ENCODE measurements at places on chromosomes 7 and 10. TPM values are rescaled to one million over a fixed set of nuclear protein-coding genes. Genes with fewer than 3 reads are reported as not detected.

DNA sequence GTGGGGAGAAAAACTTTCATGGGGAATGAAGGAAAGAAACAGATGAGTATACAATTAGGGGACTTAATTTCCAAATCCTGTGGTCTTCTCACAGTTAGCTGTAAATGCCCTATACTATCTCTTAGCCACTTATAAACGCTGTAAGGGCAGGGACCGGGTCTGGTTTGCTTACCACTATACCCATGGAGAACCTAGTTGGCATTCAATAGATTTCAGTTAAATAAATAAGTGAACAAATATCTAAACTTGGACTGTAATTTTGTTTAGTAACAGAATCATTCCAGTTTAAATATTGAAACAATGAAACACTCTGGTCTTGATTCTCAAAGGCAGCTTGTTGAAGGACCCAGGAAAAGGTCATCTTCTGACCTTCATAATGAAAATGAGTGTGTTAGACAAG lies 158.3 kb downstream of the PLXDC2 start:
- H3K27ac ChIP-seq = no peak overlapping the region
- no peaks in the 10 kb centered on the region for H3K36me3 ChIP-seq
- H3K4me3 ChIP-seq = no peak overlapping the region
- DNase-seq = no peak
- H3K4me1 ChIP-seq = no peaks in the 10 kb centered on the region

DNA sequence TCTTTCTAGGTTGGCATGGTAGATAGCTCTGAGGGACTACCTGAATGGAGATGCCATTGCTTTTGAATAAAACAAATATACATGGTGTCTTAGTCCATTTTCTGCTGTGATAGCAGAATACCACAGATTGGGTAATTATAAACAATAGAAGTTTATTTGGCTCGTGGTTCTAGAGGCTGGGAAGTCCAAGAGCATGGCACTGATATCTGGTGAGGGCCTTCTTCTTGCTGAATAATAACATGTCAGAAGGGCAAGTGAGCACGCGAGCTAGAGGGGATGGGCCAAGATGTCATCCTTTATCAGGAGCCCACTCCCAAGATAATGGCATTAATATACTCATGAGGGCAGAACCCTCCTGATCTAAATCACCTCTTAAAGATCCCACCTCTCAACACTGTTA lies 21.9 kb downstream of the SGPL1 start:
- no peak overlapping the region for H3K27ac ChIP-seq
- no peaks in the 10 kb centered on the region for H3K36me3 ChIP-seq
- no peak for DNase-seq
- no peak overlapping the region for H3K4me3 ChIP-seq
- no peaks in the 10 kb centered on the region for H3K27me3 ChIP-seq

- H3K27me3 ChIP-seq = no peaks in the 10 kb centered on the region
- H3K4me1 ChIP-seq = peaks cover 26% of the 10 kb centered on the region
- no peak overlapping the region for H3K27ac ChIP-seq
- H3K36me3 ChIP-seq = no peaks in the 10 kb centered on the region
Measured at GRCh38 chr10:104350127-104350635, 3.5 kb upstream of the CFAP58 start.

- peaks cover 41% of the 10 kb centered on the region for H3K36me3 ChIP-seq
- no peak overlapping the region for H3K27ac ChIP-seq
- DNase-seq = no peak
- no peak overlapping the region for H3K4me3 ChIP-seq
- no peaks in the 10 kb centered on the region for H3K27me3 ChIP-seq
Measured at GRCh38 chr7:44801890-44802289, 5.4 kb downstream of the PPIA start.

DNA sequence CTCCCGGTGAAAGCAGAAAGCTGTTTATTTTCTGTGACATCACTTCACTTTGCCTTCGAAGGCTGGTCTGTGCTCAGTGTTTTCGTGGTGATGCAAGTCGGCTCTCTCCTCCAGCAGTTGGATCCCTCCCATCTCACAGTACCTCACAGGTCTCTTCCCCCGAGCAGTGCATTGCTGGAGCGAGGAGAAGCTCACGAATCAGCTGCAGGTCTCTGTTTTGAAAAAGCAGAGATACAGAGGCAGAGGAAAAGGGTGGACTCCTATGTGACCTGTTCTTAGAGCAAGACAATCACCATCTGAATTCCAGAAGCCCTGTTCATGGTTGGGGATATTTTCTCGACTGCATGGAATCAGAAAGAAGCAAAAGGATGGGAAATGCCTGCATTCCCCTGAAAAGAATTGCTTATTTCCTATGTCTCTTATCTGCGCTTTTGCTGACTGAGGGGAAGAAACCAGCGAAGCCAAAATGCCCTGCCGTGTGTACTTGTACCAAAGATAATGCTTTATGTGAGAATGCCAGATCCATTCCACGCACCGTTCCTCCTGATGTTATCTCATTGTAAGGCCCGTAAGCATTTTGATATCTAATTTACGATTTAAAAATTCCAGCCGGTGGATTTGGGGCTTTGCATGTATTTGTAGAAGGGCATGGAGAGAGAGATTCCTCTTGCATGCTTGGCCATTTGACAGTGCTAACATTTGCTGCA lies at the start of gene LGI1:
LGI1 (plus strand) TSS at position 136 of the 707 bp plus-strand sequence; CDS start at position 345, 209 bp downstream.
- no peak for DNase-seq
- H3K27me3 ChIP-seq = peaks cover 4% of the 10 kb centered on the region
- H3K27ac ChIP-seq = no peak within 1 kb of the TSS
- H3K36me3 ChIP-seq = no peaks in the 10 kb centered on the region
- H3K4me1 ChIP-seq = no peaks in the 10 kb centered on the region

DNA sequence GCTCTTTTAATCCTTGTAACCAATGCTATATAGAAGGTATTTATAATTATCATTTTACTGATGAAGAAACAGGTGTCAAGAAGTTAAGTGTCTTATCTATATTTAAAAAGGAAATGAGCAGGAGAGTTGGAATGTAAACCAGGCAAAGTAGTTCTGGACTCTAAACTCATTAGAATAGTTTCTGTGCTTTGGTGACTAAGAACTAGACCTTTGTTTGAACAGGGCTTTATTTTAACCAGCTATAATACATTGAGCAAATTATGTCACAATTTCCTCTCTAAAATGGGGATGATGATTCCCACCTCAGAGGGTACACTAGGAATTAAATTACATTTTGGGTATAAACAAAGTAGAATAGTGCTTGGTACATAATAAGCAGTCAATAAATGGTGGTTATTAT lies 236.0 kb downstream of the MAGI2 start:
- H3K36me3 ChIP-seq = no peaks in the 10 kb centered on the region
- no peaks in the 10 kb centered on the region for H3K4me1 ChIP-seq
- H3K4me3 ChIP-seq = no peak overlapping the region
- no peak for DNase-seq
- no peak overlapping the region for H3K27ac ChIP-seq

DNA sequence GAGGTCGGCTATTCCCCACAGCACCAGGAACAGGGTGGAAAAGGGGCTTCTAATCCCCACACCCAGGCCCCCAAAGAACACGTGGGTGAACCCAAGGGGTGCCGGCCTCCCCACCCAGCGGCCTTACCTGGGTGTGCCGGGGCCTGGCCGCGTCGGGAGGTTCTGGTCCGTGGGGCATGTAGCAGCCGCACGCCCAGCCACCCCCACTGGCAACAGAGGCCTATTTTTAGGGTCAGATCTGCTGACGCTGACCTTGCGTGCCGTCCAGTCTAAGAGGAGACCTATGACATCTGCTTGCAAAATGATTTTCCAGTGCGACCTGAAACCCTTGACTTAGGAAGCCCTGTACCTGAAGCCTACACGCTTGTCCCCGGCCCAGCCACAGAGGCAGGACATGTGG lies 38.0 kb upstream of the SAMD8 start:
- H3K4me1 ChIP-seq = no peaks in the 10 kb centered on the region
- H3K36me3 ChIP-seq = no peaks in the 10 kb centered on the region
- no peak for DNase-seq
- no peak overlapping the region for H3K4me3 ChIP-seq
- H3K27ac ChIP-seq = no peak overlapping the region

GRCh38 chr10:66505003-66505657 lies 420.7 kb upstream of the LRRTM3 start:
- H3K4me1 ChIP-seq = no peaks in the 10 kb centered on the region
- no peaks in the 10 kb centered on the region for H3K27me3 ChIP-seq
- no peak overlapping the region for H3K4me3 ChIP-seq
- no peak for DNase-seq
- H3K27ac ChIP-seq = no peak overlapping the region

GRCh38 chr10:576130-576465 lies 113.4 kb downstream of the DIP2C start:
- H3K27me3 ChIP-seq = no peaks in the 10 kb centered on the region
- H3K36me3 ChIP-seq = no peaks in the 10 kb centered on the region
- DNase-seq = no peak
- H3K4me1 ChIP-seq = no peaks in the 10 kb centered on the region

GRCh38 chr10:126122881-126123280 lies 226.5 kb downstream of the FANK1 start:
- H3K27ac ChIP-seq = no peak overlapping the region
- H3K4me3 ChIP-seq = no peak overlapping the region
- no peaks in the 10 kb centered on the region for H3K27me3 ChIP-seq

DNA sequence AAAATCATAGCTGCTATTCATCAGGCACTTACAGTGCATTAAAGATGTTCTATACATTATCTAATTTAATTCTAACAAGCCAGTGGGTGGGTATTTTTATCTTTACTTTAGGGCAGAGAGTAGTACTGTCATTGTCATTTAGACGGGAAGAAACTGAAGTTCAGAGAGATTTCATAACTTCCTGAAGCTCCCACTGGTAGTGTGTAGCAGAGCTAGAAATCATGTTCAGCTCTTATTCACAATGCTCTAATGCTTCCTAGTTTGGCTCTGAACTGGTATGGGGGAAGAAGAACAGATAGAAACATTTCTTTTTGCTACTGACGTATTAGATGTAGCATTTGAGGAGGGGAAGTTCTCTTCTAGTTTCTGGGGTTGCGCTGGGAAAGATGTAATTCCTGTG lies 116.7 kb downstream of the CYP26A1 start:
- H3K36me3 ChIP-seq = no peaks in the 10 kb centered on the region
- no peak for DNase-seq
- no peak overlapping the region for H3K27ac ChIP-seq
- H3K4me3 ChIP-seq = no peak overlapping the region
- no peaks in the 10 kb centered on the region for H3K4me1 ChIP-seq

DNA sequence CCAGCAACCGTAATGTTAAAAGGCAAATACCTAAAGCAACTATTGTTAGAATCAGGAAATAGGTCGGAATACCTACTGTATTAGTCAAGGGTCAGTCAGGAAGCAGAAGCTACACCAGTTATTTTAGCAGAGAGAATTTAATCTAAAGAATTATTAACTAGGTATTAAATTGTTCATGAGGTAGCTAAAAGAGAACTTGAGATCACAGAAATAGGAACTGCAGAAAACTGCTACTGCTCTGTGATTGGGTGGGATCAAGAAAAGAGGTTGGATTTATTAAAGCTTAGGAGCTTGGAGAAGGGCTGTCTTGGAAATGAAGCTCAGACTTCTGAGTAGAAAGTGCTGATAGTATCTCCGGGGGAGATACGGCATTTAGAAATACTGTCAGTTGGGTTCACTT lies 20.0 kb upstream of the ZNF438 start:
- no peaks in the 10 kb centered on the region for H3K27me3 ChIP-seq
- H3K27ac ChIP-seq = no peak overlapping the region
- H3K4me1 ChIP-seq = no peaks in the 10 kb centered on the region
- no peak overlapping the region for H3K4me3 ChIP-seq

GRCh38 chr10:1514681-1515080 lies 222.6 kb downstream of the ADARB2 start:
- no peak overlapping the region for H3K4me3 ChIP-seq
- H3K27me3 ChIP-seq = no peaks in the 10 kb centered on the region
- no peaks in the 10 kb centered on the region for H3K36me3 ChIP-seq
- H3K4me1 ChIP-seq = no peaks in the 10 kb centered on the region

GRCh38 chr10:26881600-26882331 lies 21.0 kb upstream of the ABI1 start:
- H3K4me3 ChIP-seq = no peak overlapping the region
- no peaks in the 10 kb centered on the region for H3K4me1 ChIP-seq
- no peaks in the 10 kb centered on the region for H3K27me3 ChIP-seq
- DNase-seq = no peak
- no peak overlapping the region for H3K27ac ChIP-seq

GRCh38 chr7:102454468-102454867 lies 10.2 kb downstream of the ALKBH4 start:
- no peak overlapping the region for H3K4me3 ChIP-seq
- H3K27me3 ChIP-seq = no peaks in the 10 kb centered on the region
- no peak overlapping the region for H3K27ac ChIP-seq
- H3K36me3 ChIP-seq = peaks cover 13% of the 10 kb centered on the region
- H3K4me1 ChIP-seq = no peaks in the 10 kb centered on the region

DNA sequence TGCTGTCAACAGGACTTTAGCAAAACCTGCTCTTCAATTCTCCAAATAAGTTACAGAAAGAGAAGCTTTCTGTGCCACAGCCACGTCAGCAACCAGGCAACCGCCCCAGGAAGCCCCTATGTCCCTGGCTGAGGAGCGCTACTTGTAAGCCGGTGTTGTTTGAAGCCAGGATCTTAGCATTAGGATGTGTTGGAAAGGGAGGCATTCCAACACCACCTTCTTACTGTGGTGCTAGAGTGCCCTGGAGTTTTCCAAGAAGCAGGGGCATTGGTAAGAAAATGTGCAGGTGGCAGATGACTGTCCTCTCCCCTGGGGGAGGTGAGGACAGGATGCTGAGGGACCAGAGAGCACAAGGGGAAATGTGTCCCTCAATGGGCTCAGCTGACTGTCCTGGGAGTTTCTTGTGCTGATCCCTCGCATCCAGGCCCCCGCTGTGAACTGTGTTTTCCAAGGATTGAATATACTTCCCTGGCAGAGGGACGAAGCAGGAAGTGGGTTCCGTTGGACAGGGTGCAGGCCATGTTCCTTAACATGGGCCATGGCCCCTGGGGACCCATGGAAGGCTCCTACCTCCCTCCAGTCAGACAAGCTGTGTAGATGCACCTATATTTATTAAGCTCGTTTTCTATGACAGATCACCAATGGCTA lies 139.6 kb upstream of the GDF10 start:
- no peak for DNase-seq
- H3K4me3 ChIP-seq = no peak overlapping the region
- peaks cover 12% of the 10 kb centered on the region for H3K4me1 ChIP-seq
- H3K27ac ChIP-seq = no peak overlapping the region

GRCh38 chr7:151951672-151952338 lies 4.4 kb upstream of the GALNTL5 start:
- no peaks in the 10 kb centered on the region for H3K4me1 ChIP-seq
- DNase-seq = no peak
- H3K27me3 ChIP-seq = no peaks in the 10 kb centered on the region
- no peak overlapping the region for H3K27ac ChIP-seq

- no peak overlapping the region for H3K27ac ChIP-seq
- H3K27me3 ChIP-seq = peaks cover 3% of the 10 kb centered on the region
Measured at GRCh38 chr7:151292850-151293249, 44.4 kb upstream of the SMARCD3 start.

- no peak overlapping the region for H3K27ac ChIP-seq
- no peak for DNase-seq
- no peaks in the 10 kb centered on the region for H3K27me3 ChIP-seq
- H3K4me3 ChIP-seq = no peak overlapping the region
- H3K36me3 ChIP-seq = no peaks in the 10 kb centered on the region
Measured at GRCh38 chr10:34473174-34474008, 341.7 kb downstream of the PARD3 start.

- H3K36me3 ChIP-seq = no peaks in the 10 kb centered on the region
- H3K4me1 ChIP-seq = no peaks in the 10 kb centered on the region
- H3K4me3 ChIP-seq = no peak overlapping the region
- H3K27ac ChIP-seq = no peak overlapping the region
Measured at GRCh38 chr10:69902835-69903535, 101.3 kb downstream of the COL13A1 start.

Gene PNLIP
- polyA plus RNA-seq = not detected

Gene PKD1L1
- 0.02 TPM for polyA plus RNA-seq

Gene PNLIPRP1
- not detected for polyA plus RNA-seq

Gene DKK1
- polyA plus RNA-seq = not detected

Gene CLDN3
- not detected for polyA plus RNA-seq

Gene GJD4
- not detected for polyA plus RNA-seq

Gene LRRN3
- 18.8 TPM for polyA plus RNA-seq

Gene KIF11
- polyA plus RNA-seq = 1.0 TPM

Gene PTF1A
- polyA plus RNA-seq = not detected
